ENCODE measurements at places on chromosomes 7 and 10. TPM values are rescaled to one million over a fixed set of nuclear protein-coding genes. Genes with fewer than 3 reads are reported as not detected.

The SH2D4B gene
- 0.11 TPM for total RNA-seq

The CPVL gene
- 1.4 TPM for total RNA-seq

The CALHM1 gene
- total RNA-seq: not detected

The PDE1C gene
- not detected for total RNA-seq

The HDAC9 gene
- total RNA-seq: 3.1 TPM

All from naive thymus-derived CD8-positive, alpha-beta T cell (primary cell).